Aorta (tissue), 5 donors: ENCODE measurements at places on chromosomes 16 and 17. TPM values are rescaled to one million over a fixed set of nuclear protein-coding genes. Genes with fewer than 3 reads are reported as not detected.

GRCh38 chr16:80631581-80631980 lies 90.8 kb downstream of the DYNLRB2 start:
- H3K4me3 ChIP-seq, result no peak overlapping the region
- H3K27ac ChIP-seq, result no peak overlapping the region
- no peaks in the 10 kb centered on the region for H3K27me3 ChIP-seq
- no peaks in the 10 kb centered on the region for H3K36me3 ChIP-seq
- H3K4me1 ChIP-seq, result no peaks in the 10 kb centered on the region

DNA sequence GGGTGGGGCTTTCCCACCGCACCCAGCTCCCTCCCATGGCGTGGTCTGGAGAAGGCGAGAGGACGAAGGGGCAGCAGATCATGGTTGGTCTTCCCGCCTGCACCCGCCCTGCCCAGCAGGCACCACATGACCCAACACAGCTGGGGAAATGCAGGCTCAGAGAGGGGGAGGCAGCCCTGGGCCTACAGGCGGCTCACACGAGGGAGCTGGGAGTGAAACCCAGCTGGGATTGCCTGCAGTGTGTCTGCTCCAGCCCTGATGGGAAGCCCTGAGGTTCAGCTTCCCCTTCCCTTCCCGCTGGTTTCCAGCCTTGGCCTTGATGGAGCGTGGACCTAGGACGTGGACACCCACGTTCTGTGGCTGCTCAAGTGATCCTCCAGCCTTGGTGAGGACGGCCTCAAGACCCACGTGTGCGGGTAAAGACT lies 20.0 kb upstream of the PABPN1L start:
- no peak overlapping the region for H3K4me3 ChIP-seq
- no peaks in the 10 kb centered on the region for H3K4me1 ChIP-seq
- H3K27me3 ChIP-seq, result no peaks in the 10 kb centered on the region

GRCh38 chr17:82202981-82203380 lies 9.7 kb downstream of the CCDC57 start:
- DNase-seq, result no peak
- H3K27me3 ChIP-seq, result no peaks in the 10 kb centered on the region
- H3K36me3 ChIP-seq, result no peaks in the 10 kb centered on the region
- H3K4me3 ChIP-seq, result no peak overlapping the region
- no peaks in the 10 kb centered on the region for H3K4me1 ChIP-seq

DNA sequence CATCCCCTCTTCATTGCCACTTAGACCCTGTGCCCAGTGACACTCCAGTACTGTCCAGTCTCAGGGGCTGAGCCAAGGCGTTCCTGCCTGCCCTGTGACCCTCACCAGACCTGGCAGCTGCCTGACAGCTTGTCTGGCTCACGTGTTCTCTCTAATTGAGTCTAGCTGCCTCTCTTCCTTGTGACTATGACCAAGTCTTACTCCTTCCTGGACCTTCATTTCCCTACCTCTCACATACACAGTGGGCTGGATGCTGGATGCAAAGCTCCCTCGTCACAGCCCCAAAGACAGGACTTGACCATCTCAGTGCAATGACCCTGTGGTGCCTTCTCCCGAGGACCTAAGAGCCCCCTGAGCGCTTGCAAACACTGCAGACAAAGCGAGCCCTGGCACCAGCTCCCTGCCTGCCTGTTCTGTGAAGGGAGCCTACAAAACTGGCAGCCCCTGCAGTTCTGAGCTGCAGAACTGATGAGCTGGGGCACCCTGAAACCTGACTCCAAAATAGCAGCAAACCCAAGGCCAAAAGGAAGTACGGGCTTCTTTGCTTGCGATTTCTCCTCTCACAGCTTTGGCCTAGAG lies 1.7 kb downstream of the DEXI start:
- H3K36me3 ChIP-seq, result no peaks in the 10 kb centered on the region
- peak overlapping the region; percentile 56 for H3K4me3 ChIP-seq
- DNase-seq, result no peak
- H3K27ac ChIP-seq, result peak overlapping the region; percentile 7
- H3K4me1 ChIP-seq, result peaks cover 5% of the 10 kb centered on the region
- H3K27me3 ChIP-seq, result no peaks in the 10 kb centered on the region

The MMP28 gene
- total RNA-seq, result 6.4 TPM

The EME1 gene
- total RNA-seq, result 2.0 TPM

The GPR139 gene
- not detected for total RNA-seq

The NOD2 gene
- 3.7 TPM for total RNA-seq
